ENCODE measurements at places on chromosomes 13 and 19.

DNA sequence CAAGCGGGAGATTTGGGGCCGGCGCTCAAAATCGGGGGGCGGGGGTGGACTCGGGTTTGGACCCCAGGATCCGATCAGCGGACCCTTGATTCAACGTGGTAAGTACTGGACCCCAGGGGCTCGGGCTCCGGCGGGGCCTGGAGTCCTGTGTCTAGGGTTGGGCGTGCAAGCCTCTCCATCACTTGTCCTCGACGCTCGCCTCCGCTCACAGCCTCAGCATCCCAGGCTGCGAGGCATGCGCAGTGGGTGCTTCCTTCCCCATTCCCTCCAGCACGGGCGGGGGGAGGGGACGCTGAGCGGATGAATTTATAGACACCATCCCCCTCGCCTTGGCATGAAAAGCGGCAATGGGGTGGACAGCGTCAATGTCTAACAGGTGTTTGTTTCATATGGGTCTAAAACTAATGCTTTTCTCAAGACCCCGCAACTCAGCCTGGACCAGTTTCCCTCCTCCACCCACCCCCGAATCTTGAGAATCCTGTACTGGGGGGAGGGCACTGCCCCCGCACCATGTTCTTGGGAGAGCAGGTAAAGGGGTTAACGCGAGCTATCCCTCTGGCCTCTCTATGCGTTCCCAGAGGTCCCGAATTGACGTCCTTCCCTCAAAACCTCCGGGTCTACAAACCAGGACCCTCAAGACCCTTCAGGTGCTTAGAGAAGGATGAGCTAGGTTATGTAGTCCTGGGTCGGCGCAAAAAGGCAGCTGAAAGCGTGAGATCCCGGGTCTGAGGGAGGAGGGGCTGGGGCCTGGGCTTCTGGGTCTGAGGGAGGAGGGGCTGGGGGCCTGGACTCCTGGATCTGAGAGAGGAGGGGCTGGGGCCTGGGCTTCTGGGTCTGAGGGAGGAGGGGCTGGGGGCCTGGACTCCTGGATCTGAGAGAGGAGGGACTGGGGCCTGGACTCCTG is 579 bp downstream of the CPT1C start:
- no peak for DNase-seq

GRCh38 chr13:95745289-95745688 is 68.3 kb downstream of the DNAJC3 start:
- DNase-seq, result no peak

GRCh38 chr19:3862826-3863500 is 5.9 kb downstream of the ZFR2 start:
- no peak for DNase-seq

GRCh38 chr13:76992548-76993001 is 694 bp downstream of the CLN5 start:
- no peak for DNase-seq

GRCh38 chr19:48841047-48841446 is 4.8 kb upstream of the HSD17B14 start:
- no peak for DNase-seq

GRCh38 chr13:25217023-25217885 is 45.2 kb upstream of the AMER2 start:
- peak; percentile 24 for DNase-seq

DNA sequence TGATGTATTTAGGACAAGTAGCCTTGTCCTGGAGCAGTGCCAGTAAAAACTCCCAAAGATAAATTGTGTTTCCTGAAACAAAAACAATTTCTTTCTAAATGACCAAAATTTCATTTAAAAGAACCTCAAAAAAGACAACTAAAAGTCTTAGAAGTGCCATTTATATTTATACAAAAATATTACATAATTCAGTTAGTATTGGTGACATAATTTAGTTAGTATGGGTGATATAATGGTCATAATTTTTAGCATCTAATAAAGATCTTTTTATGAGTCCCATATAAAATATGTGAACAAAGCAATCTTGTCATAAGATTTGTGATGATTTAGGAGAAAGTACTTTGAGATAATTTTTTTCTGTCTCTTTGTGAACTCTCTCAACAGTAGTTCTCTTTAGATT is 76.0 kb downstream of the ELF1 start:
- no peak for DNase-seq

DNA sequence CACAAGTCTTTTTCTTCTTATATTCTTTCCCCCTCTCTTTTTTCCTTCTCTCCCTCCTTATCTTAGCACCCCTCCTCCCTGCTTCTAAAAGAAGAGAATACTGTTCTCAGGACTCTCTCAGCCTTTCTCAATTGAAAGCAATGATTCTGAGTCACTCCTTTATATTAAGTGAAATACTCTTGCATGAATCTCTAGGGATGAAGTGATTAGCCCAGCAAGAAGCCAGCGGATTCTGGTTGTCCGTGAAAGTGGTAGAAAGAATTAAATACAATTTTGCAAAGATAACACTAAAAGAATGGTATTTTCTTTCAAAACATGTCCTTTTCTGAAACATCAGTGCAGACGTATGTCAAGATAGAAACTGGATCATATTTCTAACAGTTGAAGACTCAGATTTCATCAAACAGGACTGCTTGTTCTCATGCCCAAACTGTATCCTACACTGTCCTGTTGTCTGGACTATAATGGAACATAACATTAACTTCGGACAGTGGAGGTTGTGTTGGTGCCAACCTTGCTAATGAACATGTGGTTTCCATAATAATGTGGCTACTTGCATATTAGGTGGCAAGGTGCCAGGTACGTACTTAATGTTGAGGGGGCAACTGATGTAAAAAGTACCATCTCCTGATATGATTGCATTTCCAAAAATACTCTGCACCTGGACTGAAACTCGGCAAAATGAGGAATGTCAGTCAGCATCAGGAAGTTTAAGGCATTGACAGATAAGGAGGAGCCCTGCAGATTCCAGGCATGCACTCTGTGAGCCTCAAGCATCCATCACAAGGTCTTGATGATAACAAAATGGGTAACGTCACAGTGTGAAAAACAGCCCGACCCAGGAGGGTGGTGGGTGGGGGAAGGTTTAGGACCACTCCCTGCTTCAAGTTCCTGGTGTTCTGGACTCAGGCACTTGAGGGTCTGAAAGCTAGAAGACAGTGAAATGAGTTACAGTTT is 357.2 kb downstream of the DLEU7 start:
- DNase-seq, result no peak

DNA sequence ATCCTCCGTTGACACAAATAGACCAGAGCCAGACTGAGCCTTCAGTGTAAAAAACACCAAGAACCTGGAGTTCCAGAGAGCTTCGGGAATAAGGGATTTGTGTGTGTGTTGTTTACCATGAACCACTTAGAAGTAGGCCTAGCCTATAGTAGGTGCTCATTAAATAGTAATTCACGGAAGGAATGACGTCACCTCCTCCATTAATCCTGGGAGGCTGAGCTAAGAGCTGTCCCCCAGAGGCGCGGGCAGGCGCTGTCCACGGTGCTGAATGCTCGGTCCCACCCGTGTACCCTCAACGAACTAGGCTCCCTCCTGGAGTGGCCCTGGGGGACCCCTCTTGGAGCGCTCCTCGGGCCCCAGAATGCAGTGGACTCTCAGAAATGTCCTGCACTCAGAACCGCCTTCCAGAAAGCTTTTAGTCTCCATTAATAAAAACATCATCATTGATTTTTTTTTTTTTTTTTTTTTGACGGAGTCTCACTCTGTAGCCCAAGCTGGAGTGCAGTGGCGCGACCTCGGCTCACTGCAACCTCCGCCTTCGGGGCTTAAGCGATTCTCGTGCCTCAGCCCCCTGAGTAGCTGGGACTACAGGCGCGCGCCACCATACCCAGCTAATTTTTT is 6.5 kb downstream of the UNC13A start:
- DNase-seq, result peak; percentile 55

GRCh38 chr19:49773663-49774350 is 7.0 kb downstream of the AP2A1 start:
- no peak for DNase-seq

GRCh38 chr19:18390065-18390907 is 4.3 kb downstream of the GDF15 start:
- peak; percentile 63 for DNase-seq

Data from H4 (cell line).